Daoy (cell line): ENCODE measurements at places on chromosomes 1 and 21.

- DNase-seq: no peak
Observed at GRCh38 chr1:31488528-31488927, 75.5 kb downstream of the SERINC2 start.

DNA sequence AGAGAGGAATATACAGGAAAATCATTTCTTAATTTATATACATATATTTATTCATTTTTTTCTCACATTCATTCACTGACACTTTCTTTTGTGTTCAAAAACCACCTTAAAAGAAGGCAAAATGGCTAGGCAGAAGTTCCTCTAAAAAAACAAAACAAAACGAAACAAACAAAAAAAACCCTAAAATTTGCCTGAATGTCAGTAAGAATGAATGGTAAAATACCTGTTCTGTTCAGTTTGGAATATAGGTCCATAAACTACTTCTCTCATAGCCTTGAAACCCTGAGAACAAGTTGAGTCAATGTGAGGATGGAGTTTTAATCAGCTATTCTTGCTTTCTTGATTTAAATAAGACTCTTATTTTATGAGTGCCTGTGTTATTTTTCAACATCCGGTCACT lies 14.7 kb upstream of the ALG6 start:
- no peak for DNase-seq

- DNase-seq: no peak
Observed at GRCh38 chr1:7294636-7295035, 476.5 kb upstream of the VAMP3 start.

GRCh38 chr21:28828981-28829380 lies 163.7 kb downstream of the LTN1 start:
- no peak for DNase-seq

GRCh38 chr1:101435831-101436511 lies 199.2 kb downstream of the S1PR1 start:
- DNase-seq: no peak

GRCh38 chr1:174230399-174230798 lies 71.1 kb downstream of the RABGAP1L start:
- DNase-seq: no peak

DNA sequence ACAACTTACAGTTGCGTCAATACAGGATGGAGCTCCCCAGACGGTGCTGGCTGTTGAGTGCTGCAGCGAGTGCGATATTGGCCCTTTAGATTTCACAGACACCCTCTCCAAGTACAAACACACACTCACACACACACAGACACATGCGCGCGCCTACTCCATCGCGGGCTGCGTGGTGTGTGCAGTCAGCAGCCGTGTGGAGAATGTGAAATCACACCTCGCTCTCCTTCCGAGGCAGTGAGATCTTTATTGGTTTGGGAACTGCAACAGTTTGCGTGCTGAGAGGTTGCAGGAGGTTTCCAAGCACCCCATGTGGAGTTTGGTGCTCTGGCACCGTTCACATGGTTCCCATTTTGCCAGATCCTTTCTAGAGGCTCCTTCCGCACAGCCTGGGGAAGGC lies 372.2 kb downstream of the RRAGC start:
- no peak for DNase-seq

- no peak for DNase-seq
Observed at GRCh38 chr1:71232166-71232763, 151.4 kb upstream of the ZRANB2 start.

- peak; percentile 34 for DNase-seq
Observed at GRCh38 chr1:63935143-63935542, 161.3 kb downstream of the ROR1 start.

DNA sequence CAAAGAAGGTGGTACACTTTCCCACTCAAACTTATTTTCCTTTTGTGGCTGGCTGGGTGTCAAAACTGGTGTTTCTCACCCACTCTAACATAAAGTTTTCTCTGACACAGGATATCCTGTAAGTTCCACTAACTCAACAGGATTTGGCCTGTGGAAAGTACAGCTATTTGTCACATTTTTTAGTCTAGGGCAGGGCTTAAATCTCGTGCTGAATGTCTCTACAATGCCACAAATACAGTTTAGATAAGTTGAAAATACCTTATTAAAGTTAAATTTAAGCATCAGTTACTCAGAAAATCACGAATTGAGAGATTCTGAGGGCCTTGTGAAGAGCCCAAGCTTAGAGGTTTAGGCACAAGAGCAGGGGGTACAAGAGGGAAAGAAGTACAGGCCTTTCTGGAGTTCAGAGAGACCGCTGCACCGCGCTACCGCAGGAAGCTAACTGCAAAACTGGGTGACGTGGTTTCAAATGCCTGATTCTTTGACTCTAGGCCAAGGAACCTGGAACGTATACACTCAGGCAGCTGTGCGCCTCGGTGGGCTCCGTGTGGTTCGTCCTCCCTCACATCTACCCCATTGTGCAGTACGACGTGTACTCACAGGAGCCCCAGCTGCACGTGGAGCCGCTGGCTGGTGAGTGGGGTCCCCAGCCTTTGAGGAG lies 23.4 kb upstream of the PWP2 start:
- no peak for DNase-seq

DNA sequence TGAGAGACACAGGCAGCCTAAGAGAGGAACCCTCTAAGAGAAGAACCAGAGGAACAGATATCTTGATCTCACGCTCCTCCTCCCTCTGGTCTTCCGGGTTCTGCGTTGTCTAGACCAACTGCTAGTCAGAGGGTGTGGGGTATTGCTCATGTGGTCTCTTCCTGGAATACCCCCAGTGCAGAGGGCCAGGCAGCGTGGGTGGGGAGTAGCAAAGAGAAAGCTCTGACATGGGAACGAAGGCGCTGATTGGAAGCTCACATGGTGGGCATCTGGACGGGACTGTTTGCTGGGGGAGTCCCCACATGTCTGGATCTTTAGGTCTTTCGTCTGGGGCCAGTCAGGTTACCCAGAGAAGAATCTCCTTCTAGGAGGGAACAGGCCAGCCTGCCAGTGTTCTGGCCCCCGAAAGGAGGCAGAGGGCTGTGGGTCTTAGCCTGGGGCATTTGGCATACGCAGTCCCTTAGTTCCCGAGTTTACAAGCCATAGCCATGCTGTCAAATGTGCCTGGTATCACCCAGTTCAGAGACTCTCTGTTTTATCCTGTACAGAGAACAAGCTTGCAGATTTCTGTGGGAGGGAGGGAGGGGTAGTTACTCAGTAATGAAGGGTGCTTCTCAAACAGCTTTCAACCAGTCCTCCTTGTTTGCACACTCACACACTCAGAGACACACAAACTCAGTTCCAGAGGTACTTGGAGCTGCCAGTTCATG lies 18.3 kb upstream of the IL6R start:
- DNase-seq: peak; percentile 50

GRCh38 chr1:231523816-231524215 lies 4.7 kb upstream of the TSNAX start:
- DNase-seq: no peak

DNA sequence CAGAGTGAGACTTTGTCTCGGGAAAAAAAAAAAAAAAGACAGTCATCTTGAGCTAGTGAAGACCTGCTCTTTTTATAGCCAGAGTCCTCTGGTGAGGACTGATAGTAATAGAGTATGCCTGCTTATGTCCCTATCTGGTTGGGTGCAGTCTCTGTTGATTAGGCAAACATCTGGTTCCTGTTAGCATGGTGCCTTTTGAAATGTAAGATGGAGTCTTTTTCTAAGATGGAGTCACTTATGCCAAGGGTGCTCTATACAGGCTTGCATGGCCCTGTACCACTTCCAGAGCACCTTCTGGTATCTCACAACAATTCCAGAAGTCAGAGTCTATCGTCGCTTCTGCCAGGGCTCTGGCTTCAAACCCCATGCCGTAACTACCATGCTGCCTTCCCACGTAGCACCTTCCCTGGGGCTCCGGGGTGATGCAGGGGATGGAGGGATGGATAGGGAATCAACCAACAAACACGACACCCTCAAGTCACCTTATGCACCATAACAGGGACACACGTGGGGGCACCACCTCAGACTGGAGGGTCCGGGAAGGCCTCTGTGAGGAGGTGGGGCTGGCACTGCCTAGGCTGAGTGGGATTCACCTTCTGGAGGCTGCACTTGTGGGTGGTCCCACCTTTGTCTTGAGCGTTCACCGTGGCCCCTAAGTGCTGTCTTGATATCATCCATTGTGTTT lies 11.6 kb upstream of the PADI6 start:
- DNase-seq: no peak

DNA sequence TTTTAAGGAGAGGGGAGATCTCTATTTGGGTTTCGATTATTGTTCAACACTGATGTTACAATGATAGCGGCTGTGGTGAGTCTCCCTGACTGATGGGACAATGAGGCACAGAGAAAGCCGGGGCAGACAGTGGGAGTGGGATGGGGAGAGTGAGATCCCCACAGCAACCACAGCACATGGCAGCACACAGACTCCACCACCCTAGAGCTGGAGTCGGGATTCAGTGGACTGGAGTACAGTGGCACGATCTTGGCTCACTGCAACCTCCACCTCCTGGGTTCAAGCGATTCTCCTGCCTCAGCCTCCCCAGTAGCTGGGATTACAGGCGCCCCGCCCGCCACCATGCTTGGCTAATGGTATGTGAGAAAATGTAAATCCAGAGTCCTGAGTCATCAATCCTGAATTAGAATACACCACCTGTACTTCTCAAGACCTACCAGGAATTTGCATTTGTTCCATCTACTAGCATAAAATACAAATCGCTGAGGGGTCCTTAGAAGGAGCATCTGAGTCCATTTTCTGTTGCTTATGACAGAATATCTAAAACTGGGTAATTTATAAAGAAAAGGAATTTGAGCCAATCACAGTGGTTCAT lies 125.8 kb downstream of the TOMM20 start:
- DNase-seq: no peak

DNA sequence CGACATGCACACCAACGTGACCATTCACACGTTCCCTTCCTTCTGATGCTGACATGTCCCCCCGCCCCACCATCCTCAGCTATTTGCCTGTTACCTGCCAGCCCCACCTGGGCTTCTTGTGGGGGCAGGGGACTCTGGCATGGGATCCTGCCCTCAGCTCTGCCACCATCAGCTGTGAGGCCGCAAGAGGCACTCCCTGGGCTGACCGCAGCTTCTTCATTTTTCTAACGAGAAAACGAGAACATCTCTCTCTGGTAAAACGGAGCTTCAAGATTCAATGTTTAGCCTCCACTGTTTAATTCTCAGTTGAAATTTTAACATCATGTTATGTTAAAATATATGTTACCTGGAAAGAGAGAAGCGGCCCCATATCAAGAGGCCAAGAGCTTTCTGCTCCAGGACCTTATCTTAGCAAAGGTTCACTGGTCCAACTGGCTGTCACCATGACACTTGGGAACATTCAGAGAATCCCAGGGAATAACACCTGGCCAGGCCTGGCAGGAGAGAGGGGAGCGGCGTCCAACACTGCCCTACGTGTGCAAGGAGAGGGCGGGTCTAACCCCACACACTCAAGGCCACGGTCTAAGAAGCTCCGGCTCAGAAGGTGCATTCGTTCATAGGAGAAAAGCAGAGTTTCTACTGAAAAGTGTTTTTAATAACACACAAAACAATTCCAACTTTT lies 51.3 kb downstream of the HLCS start:
- DNase-seq: no peak

DNA sequence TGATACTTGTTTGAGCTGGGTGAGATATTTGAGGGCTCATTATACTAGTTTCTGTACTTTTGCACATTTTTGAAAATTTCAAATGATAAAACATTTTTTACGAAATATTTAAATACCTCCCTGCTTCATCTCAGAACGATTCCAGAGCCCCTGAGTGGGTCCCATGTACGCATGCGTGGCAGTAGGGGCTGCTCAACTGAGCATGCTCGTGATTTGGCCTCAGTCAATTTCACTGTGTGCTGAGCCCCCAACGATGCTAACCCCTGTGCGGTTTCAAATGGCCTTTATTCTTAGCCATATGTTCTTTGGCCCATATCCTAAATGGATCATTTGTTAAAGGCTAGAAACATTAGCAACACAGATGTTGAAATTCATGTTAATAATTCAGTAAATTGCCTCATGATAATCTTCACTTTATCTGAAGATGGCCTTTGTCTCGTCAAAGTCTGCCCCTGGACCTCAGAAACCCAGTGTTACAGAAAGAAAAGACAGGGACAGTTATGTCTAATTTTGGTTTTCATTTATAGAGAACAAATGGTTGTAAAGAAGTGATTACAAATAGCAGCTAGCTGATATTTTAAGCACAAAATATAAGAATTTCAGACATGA lies 108.2 kb downstream of the MRPS6 start:
- no peak for DNase-seq

GRCh38 chr1:26102526-26102925 lies 9.1 kb upstream of the PDIK1L start:
- DNase-seq: no peak

DNA sequence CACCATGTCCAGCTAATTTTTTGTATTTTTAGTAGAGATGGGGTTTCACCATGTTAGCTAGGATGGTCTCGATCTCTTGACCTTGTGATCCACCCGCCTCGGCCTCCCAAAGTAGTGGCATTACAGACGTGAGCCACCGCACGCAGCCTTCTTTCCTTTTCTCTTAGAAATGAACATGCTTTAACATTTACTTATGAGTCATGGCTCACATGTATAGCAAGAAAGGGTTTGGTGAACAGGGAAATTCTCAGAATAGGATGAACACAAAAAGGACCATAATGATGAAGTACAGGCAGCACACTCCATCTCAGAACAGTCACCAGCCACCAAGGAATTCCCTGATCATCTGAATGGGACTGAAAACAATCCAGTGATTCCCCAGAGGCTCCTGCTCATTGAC lies 9.4 kb upstream of the VAMP4 start:
- no peak for DNase-seq

DNA sequence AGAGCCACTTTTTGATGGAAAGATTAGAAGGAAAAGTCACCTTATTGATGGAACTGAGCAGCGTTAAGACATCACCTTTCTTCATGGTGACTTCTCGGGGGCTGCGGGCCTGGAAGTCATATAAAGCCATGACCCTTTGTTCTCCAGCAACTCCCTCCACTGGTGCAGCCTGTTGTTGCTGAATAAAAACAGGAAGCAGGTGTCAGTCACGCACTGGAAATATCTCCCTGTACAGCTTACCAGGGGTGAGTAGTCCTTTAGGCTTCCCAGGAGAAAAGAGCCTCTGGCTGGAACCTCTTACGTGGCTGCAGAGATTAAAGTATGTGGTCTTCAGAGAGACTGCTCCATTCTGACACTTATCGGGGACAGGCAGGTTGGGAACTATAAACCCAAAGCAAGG lies 31.9 kb downstream of the SPTA1 start:
- DNase-seq: peak; percentile 10
